ENCODE measurements at places on chromosomes 1 and 21.

DNA sequence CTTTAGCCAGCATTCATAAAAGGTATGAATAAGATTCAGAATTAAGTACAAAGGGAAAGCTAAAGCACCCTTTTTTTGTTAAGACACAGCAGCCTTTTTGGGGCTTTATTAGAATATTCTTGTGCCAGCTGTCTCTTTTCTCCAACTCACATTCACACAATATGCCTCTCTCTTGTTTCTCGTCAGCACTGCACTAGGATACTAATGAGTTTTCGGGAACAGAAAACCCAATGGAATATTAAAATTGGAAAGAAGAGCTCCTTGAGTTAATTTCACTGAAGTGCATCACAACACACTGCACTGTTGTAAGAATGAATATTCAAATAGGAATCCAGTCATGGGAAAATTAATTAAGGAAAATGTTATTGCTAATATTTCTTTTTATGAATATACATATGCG lies 410.4 kb upstream of the BEND5 start:
- no peak for DNase-seq

DNA sequence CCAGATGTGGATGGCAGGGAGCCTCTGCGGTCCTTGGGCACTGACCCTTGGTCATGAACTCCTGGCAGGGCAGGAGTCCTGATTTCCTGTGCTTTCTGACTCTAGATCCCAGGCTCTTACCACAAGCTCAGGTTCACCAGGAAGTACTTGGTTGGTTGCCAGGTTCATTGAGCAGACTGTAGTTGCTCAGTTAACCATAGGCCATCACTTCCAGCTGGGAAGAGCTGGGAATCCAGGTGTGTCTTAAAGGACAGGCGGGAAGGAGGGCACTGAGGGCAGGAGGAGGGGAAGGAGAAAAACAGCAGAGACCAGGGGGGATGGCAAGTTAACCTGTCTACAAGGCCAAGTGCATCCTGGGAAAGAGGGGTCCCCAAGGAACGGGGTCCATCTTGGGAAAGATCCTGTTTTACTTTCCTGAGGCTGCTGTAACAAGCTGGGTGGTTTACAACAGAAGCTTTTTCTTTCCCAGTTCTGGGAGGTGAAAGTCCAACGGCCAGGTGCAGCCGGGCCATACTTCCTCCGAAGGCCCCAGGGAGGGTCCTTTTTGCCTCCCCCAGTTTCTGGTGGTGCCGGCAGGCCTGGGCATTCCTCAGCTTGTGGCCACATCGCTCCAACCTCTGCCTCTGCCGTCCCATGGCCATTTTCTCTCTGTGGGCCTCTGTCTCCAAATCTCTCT lies 11.6 kb downstream of the KCNAB2 start:
- DNase-seq, result no peak

GRCh38 chr1:17688217-17688810 lies 66.8 kb upstream of the ACTL8 start:
- DNase-seq, result no peak

GRCh38 chr1:10513199-10513598 lies 38.4 kb downstream of the PEX14 start:
- no peak for DNase-seq

DNA sequence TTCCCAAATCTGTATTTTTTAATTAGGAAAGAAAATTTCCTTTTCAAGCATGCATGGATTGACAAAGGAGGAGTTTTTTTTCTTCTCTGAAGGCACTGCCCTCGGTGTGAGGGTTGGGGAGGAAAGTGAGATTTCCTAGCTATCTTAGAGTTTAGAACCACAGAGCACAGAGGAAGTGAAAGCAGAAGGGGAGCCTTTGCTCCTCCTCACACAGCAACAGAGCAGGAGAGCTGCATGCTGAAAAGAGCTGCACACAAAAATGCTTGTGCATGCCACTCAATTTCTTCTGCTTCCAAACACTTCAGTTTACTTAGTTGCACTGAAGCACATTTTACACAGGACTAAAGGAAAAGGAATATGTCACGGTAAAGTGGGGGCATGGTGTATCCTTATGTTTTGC lies 308.1 kb downstream of the GPATCH2 start:
- DNase-seq, result no peak

DNA sequence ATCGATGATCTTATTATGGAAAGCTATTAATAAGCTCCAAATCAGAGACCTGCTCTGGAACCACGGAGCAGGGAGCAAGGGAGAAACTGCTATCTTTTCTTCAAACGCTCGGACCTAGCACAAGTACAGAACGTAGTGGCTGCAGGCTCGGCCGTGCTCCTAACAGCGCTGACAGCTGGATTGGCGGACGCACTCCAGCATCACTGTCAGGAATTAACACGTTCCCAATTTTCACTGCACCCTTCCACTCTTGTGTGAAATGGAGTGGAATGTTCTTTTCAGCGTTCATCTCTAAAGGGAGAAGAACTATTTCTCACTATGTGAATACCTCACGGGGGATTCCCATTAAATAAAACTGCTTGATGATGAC lies 106.9 kb downstream of the ZNF281 start:
- DNase-seq, result no peak

DNA sequence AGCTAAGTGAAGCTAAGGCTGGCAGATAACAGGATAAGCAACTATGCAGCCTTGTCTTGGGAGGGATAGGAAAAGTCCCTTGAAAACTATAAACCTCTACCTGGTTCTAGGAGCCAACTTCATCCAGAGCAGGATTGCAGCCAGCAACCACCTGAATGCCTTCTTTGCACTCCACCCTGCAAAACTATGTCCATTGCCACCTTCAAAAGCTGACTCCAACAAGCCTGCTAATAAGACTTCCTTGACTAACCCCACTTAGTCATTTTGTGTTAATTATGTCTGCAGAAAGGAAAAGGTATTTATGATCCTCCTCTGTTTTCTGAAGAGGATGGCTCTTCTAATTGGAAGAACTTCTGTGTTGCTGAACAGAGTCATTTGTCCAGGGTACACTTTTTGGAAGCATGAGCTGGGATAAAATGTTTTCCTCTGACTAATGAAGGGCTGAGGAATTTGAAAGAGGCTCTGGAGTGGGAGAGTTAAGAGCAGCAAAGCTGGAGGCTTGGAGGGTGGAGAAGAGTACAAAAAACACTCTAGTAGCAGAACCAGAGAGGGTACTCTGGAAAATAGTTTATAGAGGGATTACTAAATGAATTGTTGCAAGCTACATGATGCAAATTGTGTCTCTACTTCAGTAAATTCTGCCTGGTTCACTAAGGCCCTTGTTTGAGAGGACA lies 9.6 kb upstream of the RIMKLA start:
- DNase-seq, result no peak

DNA sequence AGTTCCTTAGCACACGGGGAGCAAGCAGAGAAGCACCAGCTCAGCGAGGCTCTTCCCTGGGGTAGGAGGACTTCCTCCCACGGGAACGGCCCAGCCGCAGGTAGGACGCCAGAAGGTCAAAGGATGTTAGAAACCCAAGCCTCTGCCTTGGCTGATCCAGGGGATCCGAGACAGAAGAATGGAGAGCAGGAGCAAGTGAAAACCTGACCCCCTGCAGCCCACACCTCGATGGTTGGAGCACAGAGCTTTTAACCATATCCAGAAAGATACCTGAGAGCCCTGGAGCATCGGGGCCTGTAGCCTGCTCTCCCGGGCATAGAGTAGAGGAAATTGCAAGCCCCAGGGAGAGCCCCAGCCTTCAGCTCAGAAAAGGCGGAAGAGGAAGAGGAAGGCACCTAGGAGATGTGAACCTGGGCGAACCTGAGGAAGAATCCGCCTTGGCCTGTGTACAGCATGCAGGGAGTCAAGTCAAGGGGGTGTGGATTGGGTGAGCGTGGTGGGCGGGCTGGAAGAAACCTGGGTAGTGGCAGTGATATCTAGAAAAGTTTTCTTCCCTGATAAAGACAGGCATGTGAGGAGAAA lies 76.3 kb downstream of the PSMG1 start:
- DNase-seq, result no peak

- DNase-seq, result no peak
Measured at GRCh38 chr1:167263819-167264464, 43.3 kb downstream of the POU2F1 start.

GRCh38 chr21:43827015-43827611 lies 37.7 kb downstream of the RRP1 start:
- DNase-seq, result no peak

DNA sequence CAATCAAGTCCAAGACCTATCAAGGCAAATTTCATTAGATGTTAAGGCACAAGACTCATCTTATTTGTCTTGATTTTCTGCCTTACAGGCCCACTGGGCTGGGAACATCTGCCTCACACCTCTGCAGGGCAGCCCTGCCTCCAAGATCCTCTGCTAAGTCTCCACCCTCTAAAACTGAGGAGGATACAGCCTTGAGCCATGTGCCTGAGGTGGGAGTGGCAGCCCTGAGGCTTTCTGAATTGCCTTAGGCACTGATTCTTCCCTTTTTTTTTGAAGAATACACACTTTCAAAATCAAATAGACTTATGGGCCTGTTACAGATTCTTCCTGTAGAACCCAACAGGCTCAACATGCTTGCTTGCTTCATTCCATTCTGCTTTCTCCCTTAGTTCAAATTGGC lies 544.3 kb upstream of the ADAMTS5 start:
- DNase-seq, result no peak
